ENCODE measurements at places on chromosomes 6 and 20. TPM values are rescaled to one million over a fixed set of nuclear protein-coding genes. Genes with fewer than 3 reads are reported as not detected.

DNA sequence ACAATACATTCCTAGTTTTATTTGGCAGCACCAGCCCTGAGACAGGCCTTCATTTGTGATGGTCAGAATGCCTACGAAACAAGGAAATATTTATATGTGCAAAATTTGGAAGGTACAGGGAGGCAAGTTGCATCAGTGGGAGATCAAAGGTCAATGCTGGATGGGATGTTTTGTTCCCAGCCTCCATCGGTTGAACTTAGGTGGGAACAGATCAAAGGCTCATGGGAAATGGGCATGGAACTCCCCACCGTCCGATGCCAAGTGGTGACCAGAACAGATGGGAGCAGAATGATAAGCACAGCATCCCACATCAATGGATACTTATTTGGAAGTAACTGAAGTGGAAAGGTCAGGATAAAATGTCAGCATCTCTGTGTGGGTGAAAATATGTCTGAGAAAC, 177.7 kb upstream of the TNFAIP3 start:
- no peak for DNase-seq

GRCh38 chr6:25921525-25922203, 8.8 kb downstream of the SLC17A2 start:
- DNase-seq = no peak

DNA sequence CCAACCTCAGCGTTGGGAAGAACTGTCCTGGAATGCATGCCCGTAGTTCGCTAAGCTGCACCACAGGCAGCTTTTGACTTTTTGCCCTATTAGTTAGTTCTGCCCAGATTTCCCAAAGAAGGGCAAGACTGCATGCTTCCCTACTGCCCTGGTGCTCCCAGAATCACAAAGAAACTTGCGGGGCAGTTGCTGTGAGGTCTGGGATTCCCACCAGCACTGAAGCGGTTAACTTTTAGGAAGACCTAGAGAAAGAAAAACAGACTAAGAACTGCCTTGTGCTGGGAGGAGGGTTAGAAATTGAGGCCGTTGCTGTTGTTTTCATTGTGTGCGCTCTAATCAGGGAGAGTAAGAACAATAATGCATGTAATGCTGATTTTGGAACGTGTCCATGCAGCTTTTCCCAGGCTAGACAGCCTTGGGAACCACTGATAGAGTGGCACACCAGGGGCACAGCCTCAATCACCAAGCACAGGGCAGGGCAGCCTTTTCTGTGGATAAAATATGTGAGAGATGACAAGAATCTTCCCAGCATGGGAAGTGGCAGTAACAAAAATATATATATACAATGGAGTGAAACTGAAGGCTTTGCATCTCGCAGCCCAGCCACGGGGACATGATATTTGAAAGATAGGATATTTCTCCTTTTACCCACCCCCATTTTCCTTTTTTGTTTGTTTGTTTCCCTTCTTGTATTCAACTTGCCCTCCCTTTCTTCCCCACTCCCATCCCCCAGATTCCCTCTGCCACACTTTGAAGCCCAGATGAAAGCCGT, 137.7 kb upstream of the HEY2 start:
- DNase-seq = peak; percentile 29

DNA sequence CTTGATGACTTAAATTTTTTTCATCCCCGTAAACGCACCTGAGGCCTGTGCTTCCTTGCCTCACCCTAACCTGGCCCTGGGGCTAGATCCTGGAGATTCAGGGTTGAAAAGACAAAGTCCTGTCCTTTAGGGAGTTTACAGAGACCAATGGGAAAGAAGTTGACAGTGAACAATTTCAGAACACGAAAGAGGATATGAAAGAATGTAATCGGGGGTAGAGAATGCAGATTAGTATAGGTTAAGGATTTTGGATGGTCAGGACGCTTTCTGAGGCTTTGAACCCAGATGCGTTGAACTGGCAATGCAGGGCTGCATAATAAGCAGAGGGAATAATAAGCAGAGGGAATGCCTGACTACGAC, 1.7 kb upstream of the FBXO5 start:
- DNase-seq = peak; percentile 8

DNA sequence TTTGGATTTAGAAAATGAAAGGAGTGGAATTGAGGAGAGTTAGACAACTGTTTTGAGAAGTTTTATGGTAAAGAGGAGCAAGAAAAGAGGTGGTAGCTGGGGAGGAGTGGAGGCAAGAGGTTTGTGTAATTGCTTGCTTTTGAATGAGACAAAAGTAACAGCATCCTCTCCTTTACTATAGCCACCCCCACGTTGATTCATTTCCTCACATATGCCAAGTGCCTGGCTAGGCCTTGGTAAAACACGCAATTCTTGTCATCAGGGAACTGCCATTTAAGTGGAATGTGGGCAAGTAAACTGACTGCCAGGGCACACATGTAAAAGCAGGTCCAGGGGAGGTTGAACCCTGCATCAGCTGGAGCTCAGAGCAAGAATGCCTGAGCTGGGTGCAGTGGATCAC, 4.1 kb downstream of the MTRES1 start:
- no peak for DNase-seq

DNA sequence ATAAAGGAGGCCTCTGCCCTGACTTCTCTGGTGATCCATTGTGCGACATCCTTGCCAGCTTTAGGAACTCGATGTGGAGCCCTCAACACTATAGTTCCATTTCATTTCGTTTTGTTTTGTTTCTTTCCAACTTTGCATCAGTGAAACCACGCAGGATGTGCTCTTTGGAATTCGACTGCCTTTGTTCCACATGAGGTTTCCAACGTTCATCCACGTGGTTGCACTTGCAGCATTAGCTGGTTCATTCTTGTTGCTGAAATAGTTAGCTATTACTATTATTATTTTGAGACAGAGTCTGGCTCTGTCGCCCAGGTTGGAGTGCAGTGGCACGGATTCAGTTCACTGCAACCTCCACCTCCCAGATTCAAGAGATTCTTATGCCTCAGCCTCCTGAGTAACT, 61.3 kb upstream of the ZNFX1 start:
- no peak for DNase-seq

DNA sequence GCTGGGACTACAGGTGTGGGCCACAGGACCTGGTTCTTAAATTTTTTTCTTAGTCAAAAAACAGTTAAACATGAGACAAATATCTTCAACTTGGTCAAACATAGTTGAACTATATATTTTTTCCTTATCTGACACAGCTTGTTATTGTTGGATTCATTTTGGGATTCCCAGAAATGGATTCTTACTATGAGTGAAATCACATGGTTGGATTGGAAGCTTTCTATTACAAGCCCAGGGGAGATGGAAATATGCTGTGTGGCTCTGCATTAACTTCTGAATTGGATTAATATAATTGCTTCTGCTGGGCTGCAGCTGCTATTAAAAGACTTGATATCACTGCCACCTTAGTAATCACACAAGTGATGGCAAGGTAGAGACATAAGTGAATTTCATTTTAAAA, 126.4 kb upstream of the DUSP22 start:
- no peak for DNase-seq

GRCh38 chr6:156719720-156720563, 57.2 kb upstream of the ARID1B start:
- peak; percentile 69 for DNase-seq

Gene MUCL3
- total RNA-seq = not detected

Gene SMPDL3A
- total RNA-seq = 10.0 TPM
